ENCODE measurements at places on chromosomes 1 and 21.

DNA sequence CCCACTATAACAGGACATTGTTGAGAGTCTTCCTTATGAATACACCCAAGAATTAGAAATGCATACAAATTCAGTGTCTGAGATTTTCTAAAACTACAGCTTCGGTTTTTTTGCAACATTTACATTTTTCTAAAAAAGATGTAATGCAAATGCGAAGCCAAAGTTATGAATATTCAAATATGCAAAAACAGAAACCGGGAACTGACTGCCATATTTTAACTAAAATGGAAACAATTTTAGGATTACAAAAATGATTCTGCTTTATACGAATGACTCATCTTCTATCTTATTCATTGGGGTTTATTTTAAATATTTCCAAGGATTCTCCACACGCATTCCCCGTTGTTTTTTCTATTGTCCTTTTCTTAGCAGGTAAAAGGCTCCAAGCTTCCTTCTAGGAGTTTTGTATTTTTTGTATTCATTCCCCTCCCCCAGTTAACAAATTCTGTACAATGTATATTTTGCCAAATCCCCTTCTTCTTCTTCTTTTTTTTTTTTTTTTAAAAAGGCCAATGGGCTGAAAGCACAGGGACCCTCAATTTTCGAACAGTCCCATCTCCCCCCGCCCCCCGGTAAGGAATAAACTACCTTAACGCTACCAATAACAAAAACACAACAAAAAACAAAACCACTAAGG is 1.0 kb downstream of the ARPC5 start:
- peak; percentile 50 for DNase-seq

GRCh38 chr1:151196292-151196800 is 2.0 kb upstream of the PIP5K1A start:
- peak; percentile 67 for DNase-seq

GRCh38 chr1:2427976-2428375 is 15.6 kb upstream of the PEX10 start:
- no peak for DNase-seq

DNA sequence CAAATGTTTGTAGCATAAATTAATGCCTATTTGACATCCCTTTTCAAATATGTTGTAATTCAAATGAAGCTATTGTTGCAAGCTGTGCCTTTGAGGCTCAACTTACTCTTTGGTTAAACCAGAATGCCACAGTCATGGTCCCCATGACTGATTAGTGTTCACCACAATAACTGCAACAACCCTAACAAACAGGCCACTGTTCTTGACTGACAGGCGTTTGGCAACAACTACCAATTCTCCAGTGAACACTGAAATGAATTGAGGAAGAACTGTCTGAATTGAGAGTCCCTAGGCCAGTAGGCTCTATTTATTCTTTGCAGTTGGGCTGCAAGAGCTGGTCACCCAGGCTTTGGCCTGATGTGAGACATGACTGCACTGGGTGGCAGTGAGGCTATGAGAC is 6.6 kb upstream of the TMEM167B start:
- no peak for DNase-seq

Measured in NCI-H1048 (cell line).